ENCODE measurements at places on chromosomes 5 and 9.

- no peak for DNase-seq
These were observed 54.1 kb downstream of the GADD45G start for GRCh38 chr9:89658931-89659330.

DNA sequence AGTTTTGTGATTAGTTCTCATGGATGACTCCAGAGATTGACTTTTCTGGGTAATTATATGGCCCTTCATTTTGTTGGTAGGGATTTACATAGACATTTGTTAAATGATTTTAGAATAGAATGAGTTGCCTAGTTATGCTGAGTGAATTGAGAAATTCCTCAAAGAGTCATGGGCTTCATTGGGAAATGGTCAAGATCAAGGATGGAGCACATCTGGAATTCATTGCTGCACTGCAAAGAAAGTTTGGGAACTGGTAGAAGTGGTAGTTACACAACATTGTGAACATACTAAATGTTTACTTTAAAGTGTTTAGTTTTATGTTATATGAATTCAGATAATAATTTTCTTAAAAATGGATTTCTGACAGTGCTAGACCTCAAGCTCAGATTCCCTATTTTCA, 46.5 kb downstream of the PIP5K1B start:
- DNase-seq = no peak

GRCh38 chr5:4023091-4023752, 427.6 kb downstream of the IRX1 start:
- no peak for DNase-seq

DNA sequence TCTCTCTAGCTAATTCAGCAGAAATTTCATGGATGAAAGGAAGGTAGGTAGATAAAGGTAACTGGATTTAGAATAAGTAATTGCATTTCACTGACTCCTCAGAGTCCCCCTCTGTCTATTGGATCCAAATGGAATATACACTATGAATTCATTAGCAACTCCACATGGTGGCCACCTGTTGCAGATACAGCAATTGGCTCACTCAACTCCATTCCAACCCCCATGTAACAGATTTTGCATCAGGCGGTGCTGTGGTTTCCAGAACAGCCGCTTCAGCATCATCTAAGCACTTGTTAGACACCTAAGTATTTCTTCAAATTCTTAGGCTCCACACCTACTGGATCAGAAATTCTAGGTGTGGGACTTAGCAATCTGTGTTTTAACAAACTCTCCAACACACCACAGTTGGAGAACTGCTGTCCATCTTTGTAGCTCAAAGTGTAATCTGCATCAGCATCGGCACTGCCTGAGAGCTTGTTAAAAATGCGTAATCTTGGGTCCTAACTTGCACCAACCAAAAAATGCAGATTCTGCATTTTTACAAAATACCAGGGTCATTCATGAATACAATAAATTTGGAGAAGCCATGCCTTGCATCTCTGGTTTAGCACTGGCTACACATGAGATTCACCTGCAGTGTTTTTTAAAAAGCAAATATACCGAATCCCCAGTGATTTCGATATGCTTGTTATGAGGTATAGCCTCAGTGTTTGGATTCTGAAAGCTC, 413.8 kb upstream of the CD180 start:
- DNase-seq = no peak

DNA sequence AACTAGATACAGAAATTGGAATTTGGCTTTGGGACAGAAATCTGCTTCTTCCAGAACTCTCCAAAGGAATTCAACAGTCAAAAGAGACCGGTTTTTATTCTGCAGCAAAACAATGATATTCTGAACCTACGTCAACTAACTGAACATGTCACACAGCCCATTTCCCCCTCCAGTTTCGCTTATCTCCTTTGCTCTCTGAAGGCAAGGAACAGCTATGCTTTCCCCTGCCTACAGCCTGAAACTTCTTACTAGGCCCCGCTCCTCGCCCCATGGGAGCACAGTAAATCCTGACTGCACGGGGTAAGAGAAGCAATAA, 488 bp downstream of the SKIC3 start:
- no peak for DNase-seq

- no peak for DNase-seq
These were observed 48.2 kb upstream of the MTMR12 start for GRCh38 chr5:32360906-32361305.

- no peak for DNase-seq
These were observed 40.0 kb upstream of the GRAMD2B start for GRCh38 chr5:126383246-126383645.

- no peak for DNase-seq
These were observed 627 bp downstream of the ARRDC1 start for GRCh38 chr9:137606005-137606621.

DNA sequence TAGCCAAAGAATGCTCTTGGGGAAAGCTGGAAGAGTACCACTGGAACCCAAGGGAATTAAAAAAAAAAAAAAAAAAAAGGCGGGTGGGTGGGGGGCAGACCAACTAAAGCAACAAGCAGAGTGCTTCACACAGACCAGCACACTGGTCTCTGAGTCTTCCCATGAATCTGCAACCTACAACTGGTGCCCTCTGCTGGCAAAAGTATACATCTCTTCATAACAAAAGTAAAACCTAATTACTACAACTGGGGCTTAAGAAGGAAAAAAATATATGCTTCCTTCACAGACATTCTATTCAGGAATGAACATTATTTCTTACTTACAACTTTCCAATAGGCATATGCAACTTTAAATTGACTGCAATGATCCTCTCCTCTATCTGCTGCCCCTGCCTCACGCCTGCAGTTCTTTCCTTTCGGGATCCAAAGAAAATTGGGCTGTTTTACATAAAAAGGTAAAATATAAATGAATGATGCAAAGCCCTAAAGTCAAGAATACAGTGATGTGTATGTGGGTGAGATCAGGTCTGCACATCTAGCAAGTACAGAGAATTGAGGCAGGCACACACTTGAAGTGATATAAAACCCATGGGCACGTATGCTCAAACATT, 7.2 kb upstream of the KLHL3 start:
- peak; percentile 78 for DNase-seq

DNA sequence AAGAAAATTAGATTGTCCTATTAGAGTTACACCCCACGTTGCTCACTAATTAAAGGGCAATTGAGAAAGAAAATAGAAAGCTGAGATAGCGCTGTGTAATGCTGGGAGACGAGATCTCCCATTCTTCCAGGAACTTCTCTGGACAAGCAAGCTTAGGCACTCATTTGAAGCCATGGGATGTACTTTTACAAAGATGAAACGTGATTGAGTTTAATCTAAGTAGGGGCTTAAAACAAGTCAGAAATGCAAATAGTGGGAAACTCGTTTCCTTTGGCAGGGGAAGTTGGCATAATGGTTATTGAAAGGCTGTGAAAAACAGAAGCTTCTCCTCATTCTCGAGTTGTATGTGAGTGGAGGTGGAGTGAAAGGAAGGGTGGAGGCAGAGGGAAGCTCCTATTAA, 3.7 kb downstream of the PRDM6 start:
- DNase-seq = no peak

DNA sequence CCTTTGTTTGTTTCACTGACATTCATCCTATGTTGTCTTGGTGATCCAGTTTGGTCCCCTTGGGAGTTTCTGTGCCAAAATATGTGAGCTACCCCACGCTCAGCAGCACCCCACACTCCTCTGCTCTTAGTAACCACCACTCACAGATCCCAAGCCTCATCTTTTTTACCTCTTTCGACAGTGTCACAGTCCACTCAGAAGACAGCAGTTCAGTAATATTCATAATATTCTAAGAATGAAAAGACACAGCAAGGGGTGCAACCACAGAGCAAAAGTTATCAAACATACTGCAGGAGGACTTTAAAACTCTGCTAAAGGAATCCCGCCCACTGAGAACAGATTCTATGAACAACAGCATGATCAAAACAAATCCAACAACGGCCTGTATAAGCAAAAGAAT, 28.2 kb downstream of the RNF130 start:
- DNase-seq = no peak

GRCh38 chr5:168694289-168694688, 115.1 kb upstream of the PANK3 start:
- DNase-seq = no peak

Measured in hematopoietic multipotent progenitor cell (in vitro differentiated cells).